Effector memory CD4-positive, alpha-beta T cell (primary cell): ENCODE measurements at places on chromosomes 11 and 22.

- H3K27me3 ChIP-seq, result no peaks in the 10 kb centered on the region
- peaks cover 8% of the 10 kb centered on the region for H3K4me1 ChIP-seq
- H3K36me3 ChIP-seq, result peaks cover 81% of the 10 kb centered on the region
- no peak overlapping the region for H3K4me3 ChIP-seq
- H3K27ac ChIP-seq, result no peak overlapping the region
These were observed 22.5 kb downstream of the SUN2 start for GRCh38 chr22:38733329-38733723.

- no peak overlapping the region for H3K27ac ChIP-seq
- H3K36me3 ChIP-seq, result no peaks in the 10 kb centered on the region
- DNase-seq, result no peak
- no peaks in the 10 kb centered on the region for H3K27me3 ChIP-seq
- H3K4me1 ChIP-seq, result no peaks in the 10 kb centered on the region
These were observed 184.2 kb downstream of the FAM76B start for GRCh38 chr11:95605271-95605940.

DNA sequence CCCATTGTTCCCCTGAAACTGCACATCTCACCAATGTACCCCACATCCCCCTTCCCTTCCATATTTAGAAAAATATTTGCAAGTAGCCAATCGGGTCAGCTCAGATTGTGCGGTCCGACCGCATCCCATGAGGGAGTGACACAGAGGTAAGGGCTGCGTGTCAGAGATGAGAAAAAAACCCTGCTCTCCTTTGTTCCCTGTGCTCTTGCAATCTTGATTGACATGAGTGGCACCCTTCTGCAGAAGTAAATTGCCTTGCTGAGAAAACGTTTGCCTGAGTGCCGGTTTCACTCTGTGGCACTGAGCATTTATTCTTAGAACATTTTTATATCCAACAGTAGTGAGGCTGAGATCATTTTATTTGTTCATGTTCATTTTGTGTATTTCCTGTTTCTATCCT lies 81.6 kb upstream of the CCDC90B start:
- no peaks in the 10 kb centered on the region for H3K27me3 ChIP-seq
- no peaks in the 10 kb centered on the region for H3K4me1 ChIP-seq
- H3K27ac ChIP-seq, result no peak overlapping the region

- no peaks in the 10 kb centered on the region for H3K27me3 ChIP-seq
- no peak for DNase-seq
- no peak overlapping the region for H3K4me3 ChIP-seq
- H3K36me3 ChIP-seq, result no peaks in the 10 kb centered on the region
These were observed 51.7 kb upstream of the RCN1 start for GRCh38 chr11:32039149-32039548.

DNA sequence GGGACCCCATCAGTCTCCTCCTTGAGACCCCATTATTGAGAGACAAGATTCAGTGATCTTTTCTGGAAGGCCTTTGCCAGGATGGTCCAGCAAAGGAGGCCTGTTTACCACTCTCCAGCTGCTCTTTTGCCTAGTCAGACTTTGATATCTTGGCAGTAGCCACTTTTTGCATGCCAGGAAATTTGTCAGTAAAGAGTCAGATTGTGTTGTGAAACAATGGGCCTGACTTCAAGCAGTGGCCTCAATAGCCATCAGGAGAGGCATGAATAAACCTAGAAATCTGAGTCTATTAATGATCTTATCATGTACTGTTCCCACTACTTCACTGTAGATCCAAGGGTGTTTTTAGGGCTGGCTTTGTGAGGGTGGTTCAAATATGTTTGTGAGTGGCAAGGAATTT lies 479.4 kb downstream of the JRKL start:
- H3K4me3 ChIP-seq, result no peak overlapping the region
- H3K36me3 ChIP-seq, result no peaks in the 10 kb centered on the region
- H3K27ac ChIP-seq, result no peak overlapping the region
- no peaks in the 10 kb centered on the region for H3K27me3 ChIP-seq

DNA sequence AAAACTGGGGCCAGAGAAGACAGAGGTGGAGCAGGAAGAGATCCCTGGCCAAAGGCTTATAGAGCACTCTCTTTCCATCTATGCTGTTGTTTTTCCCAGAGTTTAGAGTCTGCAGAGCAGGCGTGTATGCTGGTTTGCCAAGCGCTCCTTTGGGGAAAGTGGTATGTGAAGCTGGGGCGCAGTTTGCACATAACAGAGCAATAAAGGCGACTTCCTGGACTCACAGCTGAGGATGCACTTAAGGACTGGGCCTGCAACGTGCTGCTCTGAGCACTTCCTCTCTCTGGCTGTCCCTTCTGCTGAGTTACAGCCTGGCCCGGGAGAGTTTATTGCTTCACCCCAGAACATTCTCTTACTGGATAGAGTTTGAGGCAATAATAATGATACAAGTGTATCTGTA lies 41.7 kb downstream of the THAP12 start:
- H3K4me3 ChIP-seq, result no peak overlapping the region
- no peak overlapping the region for H3K27ac ChIP-seq
- DNase-seq, result no peak
- H3K4me1 ChIP-seq, result peaks cover 5% of the 10 kb centered on the region

- no peak overlapping the region for H3K4me3 ChIP-seq
- no peaks in the 10 kb centered on the region for H3K36me3 ChIP-seq
- DNase-seq, result no peak
These were observed 246.8 kb upstream of the KIRREL3 start for GRCh38 chr11:127247261-127247851.
